Left lung (tissue), 14 donors: ENCODE measurements at places on chromosomes 16 and 17.

GRCh38 chr16:50596762-50597450, 48.7 kb downstream of the NKD1 start:
- no peak for DNase-seq

DNA sequence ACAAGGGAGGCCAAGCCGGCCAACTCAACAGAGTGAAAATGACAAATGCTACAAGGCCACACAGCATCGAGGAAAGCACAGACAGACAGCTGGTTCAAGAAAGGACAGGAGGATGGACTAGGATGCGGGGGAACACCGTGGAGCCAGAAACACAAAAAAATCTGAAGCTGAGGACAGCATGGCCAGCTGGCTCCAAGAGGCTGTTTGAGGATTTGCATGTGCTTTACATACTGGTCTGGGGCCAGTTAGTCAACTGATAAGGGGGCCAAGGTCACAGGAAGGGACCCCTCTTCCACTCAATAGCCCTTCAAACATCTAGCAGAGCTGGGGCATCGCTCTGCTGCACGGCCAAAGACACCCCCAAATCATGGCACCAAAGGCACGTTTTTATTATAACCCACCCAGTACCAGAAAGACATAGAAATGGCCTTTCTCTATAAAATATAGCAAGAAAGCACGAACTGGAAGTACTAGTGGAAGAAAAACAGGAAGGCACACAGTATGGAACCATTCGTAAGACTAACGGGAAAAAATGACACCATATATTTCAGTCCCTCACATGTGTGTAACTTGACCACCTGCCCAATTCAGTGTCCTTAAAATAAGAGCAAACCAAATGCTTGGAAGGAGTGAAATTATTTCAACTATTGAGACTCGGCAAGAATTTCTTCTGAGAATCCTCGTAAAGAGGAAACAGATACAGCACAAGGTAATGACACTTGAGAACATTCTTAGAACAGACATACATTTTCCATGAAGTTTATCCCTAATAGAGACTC, 7.8 kb upstream of the SRL start:
- DNase-seq, result no peak

DNA sequence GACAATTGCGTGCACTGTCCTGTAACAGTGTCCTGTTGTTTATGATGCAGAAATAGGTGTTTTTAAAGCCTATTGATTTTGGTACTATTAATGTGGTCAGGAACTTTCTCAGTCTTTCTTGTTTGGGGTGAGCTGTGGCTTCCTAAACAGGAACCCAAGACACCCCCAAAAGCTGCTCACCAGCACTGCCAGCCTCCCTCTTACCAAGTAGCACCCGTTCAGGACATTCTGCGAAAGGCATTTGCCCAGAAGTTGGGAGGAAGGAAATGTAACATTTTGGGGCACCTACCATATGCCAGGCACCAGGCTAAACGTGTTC, 21.6 kb upstream of the STH start:
- no peak for DNase-seq

- peak; percentile 96 for DNase-seq
Measured at GRCh38 chr17:996554-997344, at the start of gene TIMM22. Gene TIMM22 (plus strand): TSS chr17:997129. CDS start chr17:997143, 14 bp downstream.

GRCh38 chr17:2158396-2158780, 103.5 kb downstream of the HIC1 start:
- DNase-seq, result no peak

- no peak for DNase-seq
Measured at GRCh38 chr16:49969091-49970030, 55.7 kb upstream of the CNEP1R1 start.

GRCh38 chr17:13729466-13730134, 127.9 kb upstream of the HS3ST3A1 start:
- DNase-seq, result no peak

GRCh38 chr17:75478508-75478907, 22.1 kb downstream of the TMEM94 start:
- peak; percentile 28 for DNase-seq

GRCh38 chr17:82384051-82384729, 12.6 kb downstream of the UTS2R start:
- peak; percentile 31 for DNase-seq

- no peak for DNase-seq
Measured at GRCh38 chr17:57548421-57549410, 196.4 kb downstream of the CCDC182 start.

DNA sequence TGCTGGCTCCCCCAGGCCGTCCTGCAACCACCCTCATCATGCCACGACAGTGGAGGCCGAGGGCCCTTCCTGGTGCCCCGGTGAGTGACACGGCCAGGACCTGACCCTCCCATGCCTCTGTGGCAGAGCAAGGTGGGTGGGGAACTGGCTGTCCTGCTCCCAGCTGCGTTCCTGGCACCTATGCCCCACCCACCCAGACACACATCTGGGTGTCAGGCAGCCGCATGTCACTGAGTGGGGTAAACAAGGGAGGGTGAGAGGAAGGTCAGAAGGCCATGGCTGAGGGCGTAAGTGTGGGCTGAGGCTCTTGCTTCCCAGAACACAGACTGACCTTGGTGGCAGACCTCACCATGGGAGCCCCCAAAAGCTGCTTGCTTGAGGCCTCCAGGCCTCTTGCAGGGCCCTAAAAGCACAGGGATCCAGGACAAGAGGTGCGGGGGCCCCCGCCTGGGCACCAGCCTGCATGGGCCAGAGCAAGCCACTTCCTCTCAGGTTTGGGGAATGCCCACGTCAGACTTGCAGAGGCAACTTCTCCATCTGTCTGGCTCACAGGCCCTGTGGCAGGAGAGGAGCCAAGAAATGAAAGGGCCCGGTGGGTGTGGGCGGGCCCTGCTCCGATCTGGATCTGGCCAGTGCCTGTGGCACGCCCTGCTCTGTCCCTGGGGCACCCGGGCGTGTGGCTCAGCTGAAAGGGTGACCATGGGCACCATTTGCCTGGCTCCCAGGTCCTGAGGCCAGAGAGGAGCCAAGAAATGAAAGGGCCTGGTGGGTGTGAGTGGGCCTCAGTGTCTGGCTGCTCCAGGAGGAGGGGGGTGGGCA, 3.9 kb upstream of the CCDC57 start:
- no peak for DNase-seq

- DNase-seq, result no peak
Measured at GRCh38 chr17:20968913-20969616, 73.7 kb downstream of the USP22 start.

DNA sequence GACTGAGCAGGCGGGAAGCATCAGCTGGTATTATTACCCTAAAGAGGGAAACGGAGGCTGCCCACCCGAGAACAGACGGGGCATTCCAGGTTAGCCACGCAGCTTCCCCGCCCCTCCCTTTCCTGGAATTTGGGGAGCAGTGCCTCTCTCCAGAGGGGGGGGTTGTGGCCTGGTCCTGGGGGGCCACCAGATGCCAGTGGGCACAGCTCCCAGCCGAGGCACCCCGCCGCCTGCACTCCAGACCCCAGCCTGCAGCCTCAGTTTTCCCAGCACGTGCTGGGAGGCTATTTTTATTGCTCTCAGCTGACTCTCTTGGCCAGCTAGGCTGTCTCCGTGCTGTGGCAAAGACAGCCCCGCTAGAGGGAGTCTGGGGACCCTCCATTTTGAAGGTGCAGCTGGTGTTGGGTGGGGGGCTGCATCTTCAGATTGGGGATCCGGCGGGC, 62.7 kb upstream of the GSE1 start:
- no peak for DNase-seq
